Naive B cell (primary cell): ENCODE measurements at places on chromosomes 2 and 18. TPM values are rescaled to one million over a fixed set of nuclear protein-coding genes. Genes with fewer than 3 reads are reported as not detected.

GRCh38 chr2:27306136-27306535, 2.1 kb downstream of the UCN start:
- DNase-seq = no peak
- peaks cover 15% of the 10 kb centered on the region for H3K4me1 ChIP-seq
- no peak overlapping the region for H3K4me3 ChIP-seq
- H3K27ac ChIP-seq = no peak overlapping the region
- peaks cover 14% of the 10 kb centered on the region for H3K36me3 ChIP-seq

Gene POTEI
- not detected for polyA plus RNA-seq

DNA sequence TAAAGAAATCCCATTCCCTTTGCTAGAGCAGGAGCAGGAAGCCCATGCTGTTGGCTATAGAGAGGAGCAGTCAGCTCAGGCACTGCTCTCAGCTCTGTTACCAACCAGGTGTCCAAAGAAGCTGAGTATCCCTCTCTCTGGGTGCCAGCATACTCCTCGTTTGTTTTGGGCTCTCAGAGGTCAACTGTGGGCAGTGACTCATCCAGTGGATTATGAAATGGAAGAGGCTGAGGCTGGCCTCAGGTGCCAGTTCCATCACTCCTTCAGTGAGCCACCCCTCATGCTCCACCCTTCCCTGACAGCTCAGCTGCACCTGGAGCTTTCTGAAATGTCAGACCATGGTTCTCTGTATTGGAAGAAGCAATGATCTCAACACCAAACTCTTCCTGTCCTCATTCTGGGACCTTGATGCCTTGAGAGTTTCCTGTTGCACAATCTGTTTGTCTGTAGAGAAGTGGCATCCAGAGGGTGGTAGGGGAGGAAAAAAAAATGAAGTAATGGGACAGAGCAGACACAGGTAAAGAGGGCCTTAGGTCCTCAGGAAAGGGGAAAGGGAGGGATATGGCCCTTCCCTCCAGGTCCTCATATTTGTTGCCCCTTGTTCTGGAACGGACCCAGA, 31.2 kb upstream of the EN1 start:
- no peak for DNase-seq
- no peak overlapping the region for H3K4me3 ChIP-seq
- H3K27me3 ChIP-seq = peaks cover 72% of the 10 kb centered on the region

Gene MRO
- polyA plus RNA-seq = not detected

DNA sequence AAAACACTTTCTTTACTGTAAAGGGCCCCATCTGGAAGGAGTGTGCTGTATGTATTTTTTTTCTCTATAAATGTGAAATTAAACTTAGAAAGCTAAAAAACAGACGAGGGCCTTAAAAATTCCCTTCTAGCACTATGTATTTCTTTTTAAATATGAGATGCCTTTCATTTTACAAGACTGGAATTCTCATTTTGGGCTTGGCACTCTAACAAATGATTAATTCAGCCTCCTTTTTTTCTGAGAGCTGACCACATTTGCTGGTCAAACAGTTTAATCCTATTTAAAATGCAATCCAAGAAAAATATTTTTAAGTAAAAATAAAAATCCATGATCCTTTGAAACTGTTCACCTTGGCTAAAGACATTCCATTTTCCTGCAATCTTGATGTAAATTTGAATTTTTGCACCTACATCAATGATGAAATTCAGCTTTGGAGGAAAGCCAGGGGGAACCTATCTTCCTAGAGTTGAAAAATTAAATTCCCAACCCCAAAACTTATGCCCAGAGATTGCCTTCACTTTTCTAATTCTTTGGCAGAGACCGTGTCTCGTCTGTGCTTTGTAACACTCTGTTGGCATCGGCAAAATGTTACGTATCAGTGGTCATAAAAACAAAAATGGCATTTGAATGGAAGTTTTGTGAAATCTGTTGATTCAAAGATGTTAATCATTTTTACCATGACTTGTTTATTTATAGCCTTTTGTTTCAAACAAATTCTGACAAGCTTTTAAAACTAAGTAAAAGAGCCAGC, 284.5 kb downstream of the ZNF521 start:
- no peaks in the 10 kb centered on the region for H3K27me3 ChIP-seq
- no peak overlapping the region for H3K27ac ChIP-seq
- H3K36me3 ChIP-seq = no peaks in the 10 kb centered on the region
- H3K4me1 ChIP-seq = no peaks in the 10 kb centered on the region
- no peak for DNase-seq
- H3K4me3 ChIP-seq = no peak overlapping the region
